ENCODE measurements at places on chromosomes 13 and 19.

- no peak for DNase-seq
Measured at GRCh38 chr13:106690779-106691178, 122.8 kb upstream of the ARGLU1 start.

DNA sequence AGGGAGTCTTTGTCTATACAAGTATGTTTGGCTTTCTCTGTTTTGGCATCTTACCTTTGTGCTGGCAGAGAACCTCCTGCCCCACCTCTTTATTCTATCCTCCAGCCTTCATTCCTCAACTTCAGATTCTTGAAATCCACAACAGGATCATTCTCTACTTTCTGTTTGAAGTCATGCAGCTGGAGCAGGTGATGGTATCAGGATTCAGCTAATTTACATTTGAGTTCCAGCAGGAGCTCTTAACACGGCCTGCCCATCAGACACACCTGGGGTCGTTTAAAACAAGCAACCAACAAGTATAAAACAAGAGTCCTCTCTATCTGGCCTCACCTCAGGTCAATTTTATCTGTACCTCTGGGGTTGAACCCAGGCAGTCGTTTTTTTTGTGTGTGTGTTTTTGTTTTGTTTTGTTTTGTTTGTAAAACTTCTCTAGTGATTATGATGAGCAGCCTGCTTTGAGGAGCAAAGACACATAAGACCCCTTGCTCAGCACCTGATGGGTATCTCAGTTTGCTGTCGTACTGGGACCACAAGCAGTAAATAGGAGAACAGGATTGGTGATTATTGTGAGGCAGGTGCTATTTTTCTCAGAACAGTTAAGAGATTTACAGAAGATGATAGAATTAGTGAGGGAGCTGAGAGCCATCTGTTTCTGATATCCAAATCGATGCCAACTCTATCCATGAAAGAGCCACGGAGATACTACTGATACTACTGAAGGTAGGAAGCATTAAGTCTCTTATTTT, 78.4 kb downstream of the GPC6 start:
- no peak for DNase-seq

- no peak for DNase-seq
Measured at GRCh38 chr13:106593132-106593531, 25.2 kb upstream of the ARGLU1 start.

- peak; percentile 63 for DNase-seq
Measured at GRCh38 chr19:46728693-46729339, 11.9 kb upstream of the PRKD2 start.

DNA sequence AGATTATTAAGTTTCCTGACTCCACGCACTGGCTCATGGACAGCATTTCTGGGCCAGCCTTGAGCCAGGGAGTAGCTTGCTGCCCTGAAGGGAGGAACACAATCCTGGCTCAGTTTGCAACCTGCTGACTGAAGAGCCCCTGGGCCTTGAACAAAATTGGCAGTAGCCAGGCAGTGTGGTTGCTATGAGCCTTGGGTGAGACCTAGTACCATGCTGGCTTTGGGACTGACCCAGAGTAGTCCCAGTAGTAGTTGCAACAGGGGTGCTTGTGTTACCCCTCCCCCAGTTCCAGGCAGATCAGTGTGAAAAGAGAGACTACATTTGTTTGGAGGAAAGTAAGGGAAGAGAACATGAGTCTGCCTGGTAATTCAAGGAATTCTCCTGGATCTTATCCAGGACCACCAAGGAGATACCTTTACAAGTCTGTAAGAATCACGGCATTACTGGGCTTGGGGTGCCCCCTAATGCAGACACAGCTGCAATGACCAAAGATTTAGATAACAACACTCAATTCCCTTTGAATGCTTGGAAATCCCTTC, 22.0 kb downstream of the ITGBL1 start:
- DNase-seq: no peak

GRCh38 chr19:47430041-47430802, 10.9 kb upstream of the MEIS3 start:
- no peak for DNase-seq

DNA sequence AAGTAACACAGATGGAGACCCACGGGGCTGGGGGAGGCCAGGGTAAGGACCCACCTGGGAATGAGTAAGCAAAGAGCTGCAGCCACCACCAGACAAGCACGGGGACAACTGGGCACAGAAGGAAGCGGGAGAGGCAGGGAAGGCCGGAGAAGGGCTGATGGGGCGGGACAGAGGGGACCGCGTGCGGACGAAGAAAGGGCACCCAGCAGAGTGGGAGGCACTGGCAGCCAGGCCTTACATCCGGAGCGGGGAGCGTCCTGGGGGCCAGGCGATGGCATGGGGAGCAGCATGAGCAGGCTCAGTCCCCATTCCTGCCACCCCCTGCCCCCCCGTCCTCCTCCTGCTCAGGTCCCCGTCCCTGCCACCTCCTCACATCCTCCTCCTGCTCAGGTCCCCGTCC, 3.0 kb downstream of the PROZ start:
- DNase-seq: no peak

DNA sequence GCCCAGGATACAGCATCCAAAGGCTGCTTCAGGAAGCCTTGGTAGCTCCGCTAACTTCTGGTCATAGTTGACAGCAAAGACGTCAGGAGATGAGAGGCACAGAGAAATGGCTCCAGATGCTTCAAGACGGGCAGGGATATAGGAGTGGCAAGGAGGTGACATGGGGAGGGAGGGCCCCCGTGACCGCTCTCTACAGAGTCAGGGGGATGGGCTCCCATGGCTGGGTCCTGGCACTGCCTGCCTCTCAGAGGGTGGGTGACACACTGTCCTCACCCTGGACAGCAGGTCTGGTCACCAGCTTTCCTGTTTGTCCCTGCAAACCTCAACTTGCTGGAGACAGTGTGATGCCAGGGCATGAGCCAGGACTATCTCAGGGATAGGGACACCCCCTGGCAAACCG, 10.3 kb upstream of the ZNF14 start:
- DNase-seq: no peak

DNA sequence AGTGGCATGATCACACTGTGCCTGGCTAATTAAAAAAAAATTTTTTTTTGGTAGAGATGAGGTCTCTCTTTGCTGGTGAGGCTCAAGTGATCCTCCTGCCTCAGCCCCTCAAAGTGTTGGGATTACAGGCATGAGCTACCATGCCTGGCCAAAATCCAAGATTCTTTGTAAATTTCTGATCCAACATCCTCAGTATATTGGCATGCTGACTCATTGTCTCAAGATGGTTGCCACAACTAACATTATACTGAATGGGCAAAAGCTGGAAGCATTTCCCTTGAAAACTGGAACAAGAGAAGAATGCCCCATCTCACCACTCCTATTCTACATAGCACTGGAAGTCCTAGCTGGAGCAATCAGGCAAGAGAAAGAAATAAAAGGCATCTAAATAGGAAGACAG, 100.0 kb downstream of the KLF5 start:
- no peak for DNase-seq

- DNase-seq: no peak
Measured at GRCh38 chr13:40618581-40619478, 47.6 kb downstream of the FOXO1 start.

DNA sequence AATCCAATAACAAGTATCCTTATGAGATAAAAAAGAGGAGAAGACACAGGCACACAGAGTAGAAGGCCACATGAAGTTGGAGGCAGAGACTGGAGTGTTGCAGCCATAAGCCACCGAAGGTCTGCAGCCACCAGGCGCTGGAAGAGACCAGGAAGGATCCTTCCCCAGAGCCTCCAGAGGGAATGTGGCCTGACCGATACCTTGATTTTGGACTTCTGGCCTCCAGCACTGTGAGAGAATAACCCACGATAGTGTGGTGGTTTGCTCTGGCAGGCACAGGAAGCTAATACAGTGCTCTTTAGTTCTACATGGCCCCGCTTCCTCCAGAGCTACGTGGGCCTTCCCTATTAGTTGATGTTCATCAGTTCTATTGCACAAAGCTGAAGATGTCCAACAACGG, 15.3 kb upstream of the SULT2A1 start:
- DNase-seq: no peak

GRCh38 chr13:25463496-25463895, 91.7 kb downstream of the ATP8A2 start:
- DNase-seq: no peak

- no peak for DNase-seq
Measured at GRCh38 chr13:70893832-70894231, 785.6 kb upstream of the KLHL1 start.

- no peak for DNase-seq
Measured at GRCh38 chr13:30204564-30204963, 102.8 kb downstream of the KATNAL1 start.

- DNase-seq: no peak
Measured at GRCh38 chr19:38434549-38435051, 1.1 kb downstream of the RYR1 start.

DNA sequence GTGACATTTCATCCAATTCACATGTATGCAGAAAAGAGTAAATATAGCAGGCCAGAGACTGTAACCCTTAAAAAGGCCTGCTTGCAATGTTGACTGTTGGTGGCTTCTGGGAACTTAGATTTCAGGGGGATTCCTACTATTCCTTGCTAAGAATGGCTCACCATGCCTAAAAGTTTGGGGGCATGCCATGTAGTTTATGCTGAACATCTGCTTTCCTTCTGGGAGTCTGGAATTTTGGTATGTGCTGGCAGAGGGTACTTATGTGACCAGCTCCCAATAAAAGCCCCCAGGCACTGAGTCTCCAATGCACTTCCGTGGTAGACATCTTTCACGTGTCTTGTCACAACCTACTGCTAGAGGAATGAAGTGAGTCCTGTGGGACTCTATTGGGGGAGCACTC, 88.4 kb upstream of the PCDH8 start:
- DNase-seq: no peak

GRCh38 chr13:66171920-66172319, 1058.2 kb downstream of the PCDH9 start:
- DNase-seq: no peak

Measured in omental fat pad (tissue), 4 donors.